Femur (tissue), 1 donor: ENCODE measurements at places on chromosomes 5 and 9.

DNA sequence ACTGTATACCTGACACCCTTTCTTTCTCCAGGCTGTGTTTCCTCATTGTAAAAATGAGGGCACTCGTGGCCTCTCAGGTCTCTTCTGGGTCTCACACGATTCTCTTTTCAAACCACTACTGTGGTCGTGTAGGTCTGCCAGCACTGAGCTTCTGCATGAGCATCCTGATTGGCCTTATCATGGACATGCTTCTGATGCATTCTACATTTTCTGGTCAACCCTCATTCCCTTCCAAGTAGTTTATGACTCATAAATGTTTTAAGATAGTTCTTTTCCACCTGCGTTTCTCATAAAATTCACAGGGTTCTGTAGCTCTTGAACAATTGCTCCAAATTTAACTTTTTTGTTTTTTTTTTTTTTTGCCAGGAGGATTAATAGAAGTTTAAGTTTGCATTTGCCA is 294.8 kb downstream of the KCTD16 start:
- no peak for DNase-seq

DNA sequence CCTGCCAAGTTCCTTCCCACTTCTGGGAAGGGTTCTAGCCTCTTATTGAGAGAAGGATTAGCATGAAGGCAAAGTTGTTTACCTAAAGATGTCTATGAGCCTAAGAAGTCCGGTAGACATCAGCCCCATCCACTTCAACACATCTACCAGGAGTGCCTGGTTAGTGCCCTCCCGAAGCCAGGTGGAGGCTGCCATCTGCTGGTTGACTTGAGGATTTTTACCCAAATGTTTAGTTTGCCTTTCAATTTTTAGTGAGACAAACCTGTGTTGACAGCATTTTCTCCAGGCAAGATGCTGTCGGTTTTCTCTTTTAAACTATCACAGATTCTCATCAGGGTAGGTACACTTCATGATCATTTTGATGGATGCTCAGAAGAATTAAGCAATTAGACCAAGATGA is 83.6 kb upstream of the TNFSF8 start:
- DNase-seq: peak; percentile 81

DNA sequence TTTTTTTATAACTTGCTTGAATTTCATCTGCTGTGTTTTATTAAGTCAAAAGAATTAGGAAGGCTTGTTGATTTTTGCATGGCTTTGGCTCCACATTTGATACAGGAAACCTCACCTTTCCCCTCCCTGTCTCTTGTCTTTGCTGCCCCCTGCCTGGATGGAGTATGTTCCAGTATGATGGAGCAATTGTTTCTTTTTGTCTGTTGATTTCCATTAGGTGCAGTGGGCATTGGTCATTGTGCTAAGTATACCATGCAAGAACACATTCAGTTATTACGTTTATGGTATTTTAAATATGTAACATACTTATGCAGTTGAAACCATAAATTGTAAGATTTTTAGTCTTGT is 19.6 kb downstream of the TJP2 start:
- no peak for DNase-seq

DNA sequence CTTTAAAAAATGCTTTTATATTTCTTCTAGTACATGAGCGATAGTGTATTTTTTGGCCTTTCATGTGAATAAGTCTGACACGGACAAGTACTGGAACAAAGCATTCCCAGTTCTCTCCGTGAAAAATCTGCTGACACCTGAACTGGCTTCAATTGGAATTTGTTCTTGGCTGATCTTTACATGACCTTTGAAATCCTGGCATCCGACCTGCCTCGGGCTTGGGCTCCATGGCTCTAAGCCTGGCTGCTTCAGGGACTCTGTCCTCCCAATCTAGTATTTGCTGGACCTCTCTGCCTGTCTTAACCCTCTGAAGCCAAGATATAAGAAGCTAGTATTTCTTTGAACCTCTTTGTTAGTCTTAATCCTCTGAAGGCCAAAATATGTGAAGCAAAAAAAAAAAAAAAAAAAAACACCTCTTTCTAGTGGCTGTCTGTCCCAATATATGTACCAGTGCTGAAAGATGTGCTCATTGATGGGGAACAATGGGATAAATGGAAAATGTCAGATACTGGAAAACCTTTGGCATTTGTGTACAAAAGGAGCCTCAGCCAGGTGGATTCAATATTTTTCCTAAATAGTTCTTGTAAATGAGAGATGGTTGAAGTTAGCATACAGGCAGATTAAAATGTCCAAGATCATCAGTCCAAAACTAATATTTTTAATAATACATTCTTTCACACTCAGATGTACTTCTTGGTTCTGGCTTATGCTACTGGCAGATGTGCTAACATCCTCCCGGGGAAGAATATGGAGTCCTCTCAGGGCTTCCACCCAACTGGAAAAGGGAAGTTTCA is 470.6 kb downstream of the TUSC1 start:
- DNase-seq: peak; percentile 46

- DNase-seq: no peak
These were observed 262.3 kb downstream of the NSG2 start for GRCh38 chr5:174307656-174308271.
